ENCODE measurements at places on chromosomes 1 and 21. TPM values are rescaled to one million over a fixed set of nuclear protein-coding genes. Genes with fewer than 3 reads are reported as not detected.

The AGTRAP gene
- total RNA-seq = 67.7 TPM

The CELA3B gene
- not detected for total RNA-seq

The ANKRD35 gene
- total RNA-seq = 1.1 TPM

The VASH2 gene
- 10.7 TPM for total RNA-seq

The KDM1A gene
- total RNA-seq = 332 TPM

GRCh38 chr1:30538993-30539867, 184.2 kb downstream of the MATN1 start:
- H3K27ac ChIP-seq = no peak overlapping the region
- H3K4me3 ChIP-seq = no peak overlapping the region
- no peak for DNase-seq
- H3K27me3 ChIP-seq = no peaks in the 10 kb centered on the region
- H3K4me1 ChIP-seq = no peaks in the 10 kb centered on the region

- H3K27ac ChIP-seq = no peak overlapping the region
- H3K4me1 ChIP-seq = no peaks in the 10 kb centered on the region
- H3K36me3 ChIP-seq = no peaks in the 10 kb centered on the region
Measured at GRCh38 chr21:27805696-27806095, 838.8 kb upstream of the ADAMTS5 start.

- H3K4me3 ChIP-seq = no peak overlapping the region
- no peaks in the 10 kb centered on the region for H3K27me3 ChIP-seq
- H3K4me1 ChIP-seq = no peaks in the 10 kb centered on the region
- DNase-seq = no peak
- H3K27ac ChIP-seq = no peak overlapping the region
Measured at GRCh38 chr1:152436593-152437496, 22.8 kb upstream of the CRNN start.

DNA sequence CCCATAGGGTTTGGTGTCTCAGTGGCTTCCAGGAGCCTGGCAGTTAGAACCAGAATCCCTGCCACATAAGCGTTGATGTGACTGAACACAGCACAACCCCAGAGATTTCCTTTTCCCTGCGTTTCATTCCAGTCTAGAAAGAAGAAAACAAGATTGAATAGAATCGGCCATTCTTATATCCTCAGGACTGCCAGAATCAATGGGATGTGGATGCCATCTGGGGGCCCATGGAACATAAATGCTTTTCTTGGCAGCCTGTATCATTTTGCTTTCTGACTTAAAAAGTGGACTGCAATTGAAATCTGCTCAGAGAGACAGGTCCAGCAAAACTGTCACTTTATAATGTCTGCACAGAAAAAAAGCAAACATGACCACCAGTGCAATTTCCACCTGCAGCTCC, 80.3 kb downstream of the DISC1 start:
- H3K27me3 ChIP-seq = no peaks in the 10 kb centered on the region
- H3K36me3 ChIP-seq = no peaks in the 10 kb centered on the region
- DNase-seq = no peak
- H3K27ac ChIP-seq = no peak overlapping the region

DNA sequence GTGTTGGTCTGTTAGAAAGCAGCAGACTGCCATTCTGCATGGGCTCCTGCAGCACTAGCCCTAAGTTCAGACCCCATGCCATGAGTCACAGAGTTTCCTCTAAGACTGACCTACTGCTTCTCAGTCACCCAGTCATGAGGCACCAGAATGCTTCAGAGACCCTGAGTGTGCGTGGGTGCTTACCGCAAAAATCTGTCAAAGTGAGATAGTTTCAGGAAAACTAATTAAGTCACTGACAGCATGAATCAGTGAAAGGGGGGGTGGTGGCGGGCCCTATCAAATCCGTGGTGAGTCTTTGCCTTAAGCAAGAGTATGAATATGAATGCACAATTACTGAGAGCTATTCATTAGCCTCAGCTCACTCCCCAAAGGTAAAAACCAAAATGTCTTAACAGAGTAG, 98.1 kb downstream of the KCTD3 start:
- H3K4me1 ChIP-seq = no peaks in the 10 kb centered on the region
- no peak overlapping the region for H3K27ac ChIP-seq
- DNase-seq = no peak
- H3K36me3 ChIP-seq = no peaks in the 10 kb centered on the region
- H3K4me3 ChIP-seq = no peak overlapping the region

Measured in neural progenitor cell (in vitro differentiated cells).